ENCODE measurements at places on chromosomes 12 and 14.

DNA sequence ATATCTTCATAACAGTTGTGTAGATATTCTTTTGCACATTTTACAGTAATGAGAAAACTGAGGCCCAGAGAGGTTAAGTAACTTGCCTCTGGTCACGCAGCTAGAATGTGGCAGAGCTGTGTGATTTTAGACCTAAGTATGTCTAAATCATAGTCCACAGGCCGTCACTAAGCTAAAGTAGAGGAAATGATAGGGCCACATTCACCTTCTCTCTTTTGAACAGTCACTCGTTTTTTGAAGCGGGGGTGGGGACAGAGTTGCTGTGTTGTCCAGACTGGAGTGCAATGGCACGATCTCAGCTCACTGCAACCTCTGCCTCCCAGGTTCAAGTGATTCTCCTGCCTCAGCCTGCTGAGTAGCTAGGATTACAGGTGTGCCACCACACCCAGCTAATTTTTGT, 68.5 kb downstream of the RASSF3 start:
- DNase-seq, result no peak

DNA sequence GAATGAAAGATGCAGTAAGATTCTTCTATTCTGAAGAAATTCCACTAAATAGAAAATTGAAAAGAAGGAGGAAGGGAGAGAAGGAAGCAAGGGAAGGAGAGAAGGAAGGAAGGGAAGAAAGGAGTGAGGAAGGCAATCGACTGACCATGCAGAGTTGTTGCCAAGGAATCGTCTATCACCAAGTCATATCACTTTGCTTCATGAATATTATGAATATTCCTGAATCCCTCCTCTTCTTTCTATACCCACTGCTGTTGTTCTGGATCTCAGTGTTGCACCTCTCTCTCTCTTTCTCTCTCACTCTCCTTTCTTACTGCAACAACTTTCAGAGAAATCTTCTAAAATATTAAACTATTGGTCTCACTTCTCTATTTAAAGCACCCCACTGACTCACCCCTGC, 222.4 kb downstream of the IPO8 start:
- DNase-seq, result no peak

DNA sequence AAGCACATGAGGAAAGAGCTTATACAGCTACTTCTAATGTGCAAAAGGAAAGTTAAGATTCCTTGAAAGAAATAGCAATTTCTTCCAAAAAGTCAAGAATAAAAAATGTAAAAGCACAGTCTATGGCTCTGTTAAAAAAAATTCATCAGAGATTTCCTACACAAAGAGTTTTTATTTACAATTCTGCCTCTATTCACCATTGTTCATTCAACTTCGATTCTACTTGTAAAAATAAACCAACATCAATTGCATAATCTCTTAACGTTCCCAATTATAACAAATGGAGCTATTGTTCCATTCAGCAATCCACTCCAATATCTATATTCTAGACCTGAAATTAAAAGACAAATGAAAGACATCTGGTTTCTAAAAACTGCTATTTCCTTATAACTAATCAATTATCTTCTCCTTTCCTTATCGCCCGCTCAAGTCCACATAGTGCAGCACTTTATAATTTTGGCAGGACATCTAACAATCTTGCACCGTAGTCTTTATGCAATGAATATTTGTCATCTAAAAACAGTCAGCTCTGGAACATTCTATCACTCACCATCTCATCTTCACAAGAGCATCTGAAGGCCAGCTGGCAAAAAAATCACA, 6.2 kb downstream of the EIF2S3B start:
- no peak for DNase-seq

GRCh38 chr12:70698345-70698744, 61.1 kb upstream of the PTPRB start:
- no peak for DNase-seq

GRCh38 chr14:95483309-95484165, 32.9 kb downstream of the SYNE3 start:
- no peak for DNase-seq

DNA sequence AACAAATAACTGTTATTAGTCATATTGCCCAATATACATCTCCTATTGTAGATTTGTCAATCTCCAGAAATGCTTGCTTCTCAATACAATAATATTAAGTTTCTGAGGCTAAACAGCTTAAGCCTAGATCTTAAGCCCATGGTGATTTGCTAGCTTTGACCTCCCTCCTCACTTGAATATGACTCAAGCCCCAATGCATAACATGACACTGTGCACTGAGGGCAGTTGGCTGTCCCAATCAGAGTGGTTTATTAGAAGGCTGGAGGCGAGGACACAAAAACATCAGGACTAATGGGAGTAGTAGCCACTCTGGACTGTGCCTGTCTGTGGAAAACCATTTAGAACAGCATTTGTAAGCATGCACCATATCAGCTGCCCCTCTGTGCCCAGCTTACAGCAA, 81.1 kb upstream of the GTF2A1 start:
- no peak for DNase-seq

DNA sequence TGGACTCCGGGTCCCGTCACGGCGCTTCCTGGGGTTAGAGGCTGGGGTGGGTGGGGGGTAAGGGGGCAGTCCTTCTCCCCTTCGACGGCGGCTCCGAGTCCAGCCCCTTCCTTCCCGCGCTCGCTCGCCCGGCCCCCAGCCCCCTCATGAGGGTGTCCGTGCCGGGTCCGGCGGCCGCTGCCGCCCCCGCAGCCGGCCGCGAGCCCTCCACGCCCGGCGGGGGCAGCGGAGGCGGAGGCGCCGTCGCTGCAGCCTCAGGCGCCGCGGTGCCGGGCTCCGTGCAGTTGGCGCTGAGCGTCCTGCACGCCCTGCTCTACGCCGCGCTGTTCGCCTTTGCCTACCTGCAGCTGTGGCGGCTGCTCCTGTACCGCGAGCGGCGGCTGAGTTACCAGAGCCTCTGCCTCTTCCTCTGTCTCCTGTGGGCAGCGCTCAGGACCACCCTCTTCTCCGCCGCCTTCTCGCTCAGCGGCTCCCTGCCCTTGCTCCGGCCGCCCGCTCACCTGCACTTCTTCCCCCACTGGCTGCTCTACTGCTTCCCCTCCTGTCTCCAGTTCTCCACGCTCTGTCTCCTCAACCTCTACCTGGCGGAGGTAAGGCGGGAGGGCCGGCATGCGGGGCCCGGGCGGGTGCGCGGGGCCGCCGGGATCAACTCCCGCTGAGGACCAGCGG, 500 bp downstream of the GPR137C start:
- DNase-seq, result no peak

DNA sequence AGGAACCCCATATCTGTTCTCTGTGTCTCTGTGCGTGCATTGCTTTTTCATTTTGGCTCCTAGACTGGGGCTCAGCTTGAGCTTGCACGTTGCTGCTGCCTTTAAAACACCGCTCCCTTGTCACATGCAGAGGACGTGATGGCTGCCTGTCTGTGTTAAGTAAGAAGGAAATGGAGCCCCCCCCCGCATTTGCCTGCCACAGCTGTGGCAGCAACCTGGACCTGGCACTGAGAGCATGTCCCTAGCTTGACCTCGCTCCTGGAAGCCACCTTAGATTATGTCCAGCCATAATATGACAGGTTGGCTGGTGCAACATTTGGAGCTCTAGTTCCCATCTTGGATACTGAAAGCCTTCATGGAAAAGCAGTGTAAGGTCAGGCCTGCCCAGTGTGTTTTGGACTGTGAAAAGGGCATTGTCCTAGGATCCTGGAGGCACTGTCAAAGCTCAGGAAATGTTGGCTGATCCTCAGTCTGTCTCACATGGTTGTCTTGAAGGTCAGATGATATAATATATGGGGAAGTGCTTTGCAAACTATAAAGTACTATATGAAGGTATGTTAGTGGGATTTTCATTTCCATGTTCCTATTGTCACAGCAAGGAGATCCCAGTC, 73.8 kb downstream of the PRKCH start:
- DNase-seq, result no peak

DNA sequence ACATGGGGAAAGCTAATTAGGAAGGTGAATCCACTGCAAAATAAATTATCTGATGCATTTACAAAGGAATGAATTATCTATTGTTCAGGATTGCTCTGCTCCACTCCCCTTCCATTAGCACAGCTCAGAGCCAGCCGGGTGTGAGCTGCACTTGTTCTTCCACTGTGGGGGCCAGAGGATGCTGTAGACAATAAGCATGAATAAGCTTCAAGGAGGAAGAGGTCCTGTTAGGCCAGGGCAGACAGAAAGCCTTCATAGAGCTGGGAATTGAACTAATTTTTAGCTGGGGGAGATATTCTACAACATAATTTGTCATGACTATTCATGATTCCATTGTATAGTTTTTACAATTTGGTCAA, 137.6 kb upstream of the MAX start:
- DNase-seq, result no peak

GRCh38 chr14:24289649-24290280, 9.8 kb downstream of the DHRS1 start:
- no peak for DNase-seq

- no peak for DNase-seq
Observed at GRCh38 chr12:84760091-84760865, 152.3 kb downstream of the SLC6A15 start.

DNA sequence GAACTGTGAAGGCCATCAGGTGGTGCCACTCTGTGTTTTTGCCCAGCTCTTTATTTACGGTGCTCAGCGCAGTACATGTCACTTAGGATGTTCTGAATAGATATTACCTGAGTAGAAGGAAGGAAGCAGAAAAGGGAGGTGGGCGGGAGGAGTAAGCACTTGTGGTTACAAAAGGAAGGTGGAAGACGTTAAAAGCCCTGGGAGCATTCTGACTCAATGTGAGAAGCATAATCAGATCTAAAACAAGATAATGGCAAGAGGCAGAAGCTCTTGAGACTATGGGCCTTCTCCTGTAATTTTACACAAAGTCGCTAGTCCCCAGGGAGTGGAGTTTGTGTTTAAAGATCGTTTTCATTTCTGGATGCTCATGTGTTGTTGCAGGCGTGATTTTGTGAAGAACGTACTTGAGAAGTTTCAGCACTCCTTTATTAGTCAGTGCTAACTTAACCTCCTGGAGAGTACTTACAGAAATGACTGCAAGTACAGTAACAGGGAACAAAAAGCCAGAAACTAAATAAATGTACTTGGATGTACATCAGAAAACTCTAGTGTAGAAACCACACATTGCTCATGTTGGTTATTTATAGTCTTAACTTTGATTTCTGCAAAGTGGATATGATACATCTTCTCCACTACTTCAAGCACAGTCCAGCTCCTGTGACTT, 1523.5 kb downstream of the AACS start:
- DNase-seq, result no peak

DNA sequence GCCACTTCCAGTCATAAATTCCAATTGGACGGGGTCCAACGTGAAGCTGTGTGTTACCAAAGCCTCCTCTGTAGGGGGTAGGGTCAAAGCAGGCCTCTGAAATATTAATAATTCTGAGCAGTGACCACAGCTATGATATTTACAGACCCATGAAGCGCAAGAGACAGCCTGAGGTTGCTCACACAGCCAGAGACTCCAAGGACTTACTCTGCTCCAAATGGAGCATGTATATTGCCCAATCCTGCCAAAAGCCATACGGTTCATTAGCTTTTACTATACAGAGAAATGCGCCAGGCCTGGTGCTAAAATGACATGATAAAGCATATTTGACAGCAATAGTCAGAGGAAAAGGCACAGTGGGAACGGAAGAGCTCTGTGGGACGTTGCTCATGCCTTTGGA, 151.3 kb downstream of the PAH start:
- DNase-seq, result no peak

DNA sequence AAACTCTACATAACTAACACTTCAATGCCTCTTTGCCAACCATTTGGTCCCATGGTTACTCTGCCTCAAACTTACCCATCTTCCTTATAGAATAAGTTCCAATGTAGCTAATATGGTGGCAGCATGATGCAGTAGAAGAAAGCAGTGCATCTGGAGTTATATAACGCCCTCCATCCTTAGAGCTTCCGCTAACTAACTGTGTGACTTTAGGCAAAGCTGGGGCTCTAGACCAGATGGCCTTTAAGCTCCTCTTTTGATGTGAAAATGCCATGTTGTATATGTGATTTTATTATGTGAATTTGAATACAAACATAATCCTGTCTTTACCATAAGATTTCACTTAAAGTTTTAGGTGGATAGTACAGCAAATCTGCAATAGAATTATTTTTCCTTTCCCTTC, 6.1 kb downstream of the ABCD2 start:
- no peak for DNase-seq

DNA sequence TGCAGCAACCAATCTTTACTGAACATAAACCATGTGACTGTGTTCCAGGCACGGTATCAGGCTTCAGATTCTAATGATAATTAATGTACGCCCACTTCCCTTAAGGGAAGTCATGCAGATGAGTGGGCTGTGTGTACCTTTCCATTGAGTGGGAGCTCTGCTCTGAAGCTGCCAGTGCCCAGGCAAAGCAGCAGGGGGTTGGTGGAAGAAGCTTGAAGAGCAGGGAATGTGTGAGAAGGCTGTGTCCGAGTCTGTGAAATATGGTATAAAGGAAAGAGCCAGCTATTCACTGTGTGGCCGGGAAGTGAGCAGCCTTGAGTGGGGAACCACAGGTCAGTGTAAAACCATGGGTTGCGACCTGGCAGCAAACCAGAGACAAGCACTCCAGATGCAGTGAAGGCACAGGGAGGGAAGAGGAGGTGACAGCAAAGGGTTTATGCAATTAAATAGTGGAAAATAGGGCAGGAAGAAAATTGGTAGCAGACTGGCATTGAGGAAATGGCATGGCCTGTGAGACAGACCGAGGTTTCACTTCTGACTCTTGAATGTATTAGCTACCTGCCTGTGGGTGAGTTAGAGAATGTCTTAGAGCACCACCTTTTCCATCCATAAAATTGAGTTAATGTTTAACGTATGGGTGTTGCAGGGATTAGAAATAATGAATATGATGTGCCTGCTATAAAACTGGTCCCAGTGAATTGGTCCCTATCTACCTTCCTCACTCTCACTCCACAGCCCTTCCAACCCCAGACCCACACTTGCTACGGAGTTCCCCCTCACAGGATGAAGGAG, 116.4 kb downstream of the NTF3 start:
- no peak for DNase-seq

DNA sequence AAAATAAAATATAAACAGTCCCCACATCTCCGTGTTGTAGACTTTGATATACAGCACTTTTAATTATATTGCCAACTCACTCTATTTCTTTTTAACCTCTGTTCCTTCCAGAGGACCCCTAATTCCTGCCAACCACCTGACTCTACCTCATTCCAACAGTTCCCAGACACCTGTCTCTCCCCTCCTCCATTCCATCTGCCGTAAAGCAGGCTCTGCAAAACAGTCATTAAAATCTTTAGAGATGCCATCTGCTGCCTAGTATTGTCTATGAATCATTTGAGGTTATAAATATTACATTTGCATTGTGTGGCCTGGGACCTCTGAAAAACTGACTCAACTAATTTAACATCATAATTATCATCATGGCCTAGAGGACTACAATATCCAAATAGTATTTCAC, 148.8 kb upstream of the DCN start:
- DNase-seq, result no peak

DNA sequence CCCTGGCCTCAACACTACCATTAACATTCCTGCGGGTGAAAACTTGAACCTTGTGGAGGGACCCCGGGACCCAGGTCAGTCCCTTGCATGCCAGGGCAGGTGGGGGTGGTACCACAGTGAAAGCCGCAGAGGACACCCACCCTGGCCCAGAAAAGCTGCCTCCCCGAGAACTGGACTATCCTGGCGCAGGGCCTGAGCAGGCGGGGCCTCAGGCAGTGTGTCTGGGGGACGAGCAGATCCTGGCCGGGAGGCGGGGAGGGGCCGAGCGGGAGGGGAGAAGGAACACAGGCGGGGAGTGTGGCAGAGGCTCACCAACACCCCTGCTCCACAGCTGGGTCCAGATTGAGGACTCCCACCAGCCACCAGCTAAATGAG, 10.0 kb downstream of the AHNAK2 start:
- no peak for DNase-seq
